ENCODE measurements at places on chromosomes 4 and X.

DNA sequence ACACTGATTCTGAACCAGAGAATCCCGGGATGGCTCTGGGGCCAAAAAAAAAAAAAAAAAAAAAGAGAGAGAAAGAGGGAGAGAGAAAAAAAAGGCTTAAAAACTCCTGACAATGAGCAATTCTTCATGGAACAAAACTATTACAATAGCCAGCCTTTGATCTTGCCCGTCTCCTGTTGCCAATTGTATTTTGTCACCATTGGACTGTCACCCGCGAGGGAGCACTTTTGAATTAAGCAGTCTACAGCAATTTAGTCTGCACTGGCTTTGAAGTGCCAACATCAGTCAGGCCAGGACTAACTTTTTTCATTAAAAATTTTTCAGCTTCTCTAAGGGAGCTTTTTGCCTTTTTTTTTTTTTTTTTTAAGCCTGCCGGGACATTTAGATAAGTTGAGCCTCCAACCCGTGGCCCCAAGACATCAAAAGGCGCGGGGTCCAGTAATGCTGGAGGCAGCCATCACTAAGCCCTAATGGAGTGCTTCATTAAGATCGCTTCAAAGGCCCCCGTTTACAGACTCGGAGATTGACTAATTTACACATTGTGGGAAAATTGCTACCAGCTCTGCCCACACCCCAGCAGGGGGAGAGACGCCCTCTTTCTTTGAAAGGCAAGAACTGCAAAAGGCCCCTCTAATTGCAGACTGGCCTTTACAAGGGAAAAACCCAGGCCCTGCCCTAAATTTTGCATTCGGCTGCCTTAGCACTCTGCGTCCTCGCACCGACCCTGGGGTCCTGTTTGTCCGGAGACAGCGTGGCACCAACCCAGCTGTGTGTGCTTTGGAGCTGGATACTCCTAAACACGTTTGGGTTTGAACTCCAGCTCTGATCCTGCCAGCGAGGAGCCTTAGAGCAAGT, 98.1 kb upstream of the MSX1 start:
- no peak for DNase-seq

- no peak for DNase-seq
Observed at GRCh38 chr4:120293341-120293740, 226.7 kb upstream of the MAD2L1 start.

GRCh38 chr4:185280608-185281007, 71.2 kb downstream of the SNX25 start:
- no peak for DNase-seq

- no peak for DNase-seq
Observed at GRCh38 chr4:100311181-100311580, 120.9 kb upstream of the DDIT4L start.

- DNase-seq: no peak
Observed at GRCh38 chr4:15668566-15669435, 12.8 kb upstream of the FAM200B start.

DNA sequence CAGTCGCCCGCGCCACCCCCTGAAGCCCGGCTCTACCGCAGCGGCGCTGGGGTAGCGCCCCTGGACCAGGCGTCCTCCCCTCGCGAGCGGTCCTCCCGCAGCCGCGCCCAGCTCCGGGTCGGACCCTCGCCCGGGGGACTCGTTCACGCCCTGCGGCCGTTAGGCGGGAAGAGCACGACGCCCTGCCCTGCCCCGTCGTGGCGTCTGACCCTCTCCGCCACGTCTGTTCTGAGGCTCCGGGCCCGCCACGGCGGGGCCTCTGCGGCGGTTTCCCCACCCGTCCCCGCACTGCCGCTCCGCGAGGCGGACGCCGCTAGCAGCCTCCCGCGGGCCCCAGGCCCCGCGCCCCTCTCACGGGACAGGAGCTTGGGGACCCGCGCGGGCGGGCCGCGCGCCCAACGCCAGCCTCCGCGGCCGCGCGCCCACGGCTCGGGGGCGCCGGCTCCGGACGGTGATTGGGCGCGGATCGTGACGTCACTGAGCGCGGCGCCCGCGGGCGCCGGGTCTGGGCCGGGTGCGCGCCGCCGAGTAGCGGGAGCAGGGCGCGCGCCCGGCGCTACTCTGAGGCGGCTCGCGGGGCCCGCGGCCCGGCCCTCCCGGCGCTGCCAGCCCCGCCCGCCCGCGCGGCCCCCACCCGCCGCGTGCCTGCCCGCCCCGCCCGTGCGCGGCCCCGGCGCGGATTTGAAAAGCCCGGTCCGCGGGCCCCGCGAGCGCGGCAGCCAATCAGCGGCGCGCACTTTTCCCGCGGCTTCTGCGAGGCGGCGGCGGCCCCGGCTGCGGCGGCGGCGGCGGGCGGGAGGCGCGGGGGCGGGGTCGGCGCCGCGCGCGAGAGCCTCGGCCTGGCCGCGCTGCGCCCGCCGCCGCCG, at the start of gene NSD2:
Gene NSD2 (plus strand): TSS at position 816 of the 866 bp plus-strand sequence. CDS start 29,262 bp downstream, outside the sequence.
- peak; percentile 88 for DNase-seq

GRCh38 chr4:189092581-189092980, 848.1 kb upstream of the FRG1 start:
- DNase-seq: no peak

DNA sequence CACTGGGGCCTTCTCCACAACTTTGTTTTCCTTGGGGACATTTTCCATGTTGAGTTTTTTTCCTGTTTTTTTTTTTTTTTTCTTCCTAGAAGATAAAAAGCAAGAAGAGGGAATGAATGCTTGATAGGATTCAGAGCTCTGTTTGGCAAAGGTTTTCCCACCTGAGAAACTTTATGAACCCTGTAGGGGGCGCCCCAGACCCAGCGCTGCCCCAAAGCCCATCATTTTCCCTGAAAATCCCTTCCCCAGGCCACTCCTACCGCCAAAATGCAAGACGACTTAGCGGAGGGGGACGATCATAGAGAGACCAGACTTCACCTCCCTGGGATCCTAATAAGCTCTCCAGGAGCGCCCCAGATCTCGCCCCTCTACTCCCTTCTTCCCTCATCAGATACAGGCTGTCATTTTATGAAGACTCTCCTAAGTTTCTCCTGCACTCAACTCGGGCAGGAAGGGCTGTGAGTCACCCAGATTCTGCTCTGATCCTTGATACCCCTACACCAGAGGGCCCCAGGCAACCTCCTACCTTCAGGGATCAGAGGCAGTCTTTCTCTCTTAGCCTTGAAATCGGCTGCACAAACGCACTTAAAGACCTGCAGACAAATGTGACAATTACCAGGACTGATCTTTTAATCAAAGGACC, 1.4 kb downstream of the BEX5 start:
- peak; percentile 8 for DNase-seq

- DNase-seq: peak; percentile 6
Observed at GRCh38 chr4:152957437-152958171, 21.5 kb downstream of the FHDC1 start.

GRCh38 chrX:9526965-9527364, 62.1 kb downstream of the TBL1X start:
- no peak for DNase-seq

- no peak for DNase-seq
Observed at GRCh38 chrX:110037178-110037577, 34.3 kb downstream of the TMEM164 start.

DNA sequence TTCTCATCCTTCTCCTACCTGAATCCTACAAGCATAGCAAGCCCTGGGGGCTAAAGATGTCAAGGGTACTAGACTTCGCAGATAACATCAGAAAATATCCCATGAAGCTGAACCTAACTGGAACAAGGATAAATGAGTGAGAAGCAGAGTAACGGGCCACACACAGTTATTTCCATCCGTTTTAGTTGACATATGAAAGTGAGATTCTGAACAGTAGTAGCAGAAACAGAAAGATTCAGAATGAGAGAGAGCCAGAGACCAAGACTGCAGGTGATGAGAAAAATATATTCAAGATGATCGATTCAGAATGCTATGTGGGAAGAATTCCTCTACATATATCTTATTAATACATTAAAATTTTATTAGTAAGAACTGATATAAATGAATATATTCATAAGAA, 165.1 kb downstream of the TSPAN5 start:
- no peak for DNase-seq

DNA sequence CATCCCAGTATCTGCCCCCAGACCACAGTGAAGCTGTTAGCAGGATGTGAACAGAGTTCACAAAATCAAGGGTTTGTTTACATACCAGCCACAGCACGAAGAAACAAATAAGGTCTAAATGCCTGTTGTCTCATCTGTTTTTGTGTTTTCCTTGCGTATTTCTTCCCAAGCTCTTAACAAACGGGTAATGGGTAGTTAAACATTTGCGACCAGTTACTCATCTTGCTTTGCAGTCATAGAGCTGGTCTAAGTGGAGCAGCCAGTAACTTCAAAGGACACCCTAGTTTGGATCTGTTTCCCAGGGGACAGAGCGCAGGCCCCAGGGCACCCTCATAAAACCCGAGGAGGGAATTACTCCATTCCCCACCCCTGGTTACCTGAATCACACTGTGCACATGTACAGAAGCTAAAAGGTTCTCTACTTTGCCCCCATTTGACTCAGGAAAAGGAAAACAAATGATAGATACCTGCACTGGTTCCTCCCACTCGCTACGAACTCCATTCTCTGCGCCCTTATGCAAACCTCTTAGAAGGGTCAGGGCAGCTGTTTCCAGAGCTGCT, 68.8 kb downstream of the MAML3 start:
- DNase-seq: no peak

- peak; percentile 49 for DNase-seq
Observed at GRCh38 chr4:77433418-77433733, 172.2 kb upstream of the CXCL13 start.

DNA sequence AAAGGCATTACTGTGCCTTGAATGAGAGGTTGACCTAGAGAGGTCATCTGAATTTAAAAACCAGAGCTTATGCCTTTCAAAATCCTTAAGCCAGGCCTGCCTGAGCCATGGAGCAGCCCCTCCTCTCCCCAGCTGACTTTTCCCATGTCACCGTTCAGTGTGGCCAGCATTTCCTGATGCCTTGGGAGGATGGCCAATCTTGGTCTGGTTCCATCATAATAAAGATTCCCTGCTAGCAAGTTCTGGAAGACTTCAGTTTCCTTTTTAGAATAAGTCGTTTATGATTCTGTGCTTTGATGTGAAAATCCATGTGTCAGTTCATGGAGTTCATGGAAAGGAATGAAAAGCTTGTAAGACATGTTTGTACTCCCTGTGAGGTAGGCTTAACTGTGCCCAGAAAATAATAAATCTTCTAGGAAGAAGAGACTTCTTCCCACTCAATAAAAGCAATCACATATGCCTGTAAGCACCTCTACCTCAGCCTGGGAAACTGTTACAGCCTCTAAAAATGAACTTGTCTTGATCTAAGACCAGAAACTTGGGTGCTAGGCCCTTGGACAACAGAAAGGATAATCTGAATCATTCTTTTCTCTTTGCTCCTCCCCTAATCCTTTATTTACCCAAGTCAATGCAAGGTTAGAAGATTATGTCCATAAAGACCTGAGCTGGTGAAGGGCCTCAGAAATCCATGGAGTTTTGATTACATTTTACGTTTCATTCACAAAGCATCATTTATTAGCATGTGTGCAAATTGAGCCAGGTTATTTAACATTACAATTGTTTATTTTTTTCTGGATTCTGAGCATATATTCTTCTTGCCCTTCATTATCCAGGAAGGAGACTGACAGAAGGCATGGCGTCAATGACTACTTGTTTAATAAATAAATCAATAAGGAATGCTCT, 84.0 kb upstream of the TBC1D9 start:
- DNase-seq: no peak

- peak; percentile 48 for DNase-seq
Observed at GRCh38 chr4:110197529-110198042, 829 bp downstream of the ELOVL6 start.

GRCh38 chr4:76544725-76545124, 109.7 kb downstream of the SHROOM3 start:
- no peak for DNase-seq

GRCh38 chr4:56671860-56672259, 9.2 kb downstream of the HOPX start:
- no peak for DNase-seq

DNA sequence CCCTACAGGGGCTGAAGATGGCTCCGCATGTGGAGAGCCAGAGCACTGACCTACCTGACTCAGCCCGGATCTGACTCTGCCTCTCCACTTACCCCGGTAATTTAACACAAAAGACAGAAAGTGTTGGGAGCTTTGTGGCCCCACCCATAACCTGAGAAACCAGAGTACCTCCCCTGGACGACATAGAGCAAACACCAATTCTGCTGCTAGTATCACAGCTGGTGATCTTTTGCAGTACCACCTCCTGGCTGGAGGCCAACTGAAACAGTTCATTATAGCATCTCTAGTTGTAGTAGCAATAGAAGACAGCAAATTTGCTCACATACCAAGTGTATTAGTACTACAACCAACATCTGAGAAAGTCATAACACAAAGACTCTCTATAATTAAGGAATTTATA, 443.9 kb downstream of the KLHL4 start:
- no peak for DNase-seq

DNA sequence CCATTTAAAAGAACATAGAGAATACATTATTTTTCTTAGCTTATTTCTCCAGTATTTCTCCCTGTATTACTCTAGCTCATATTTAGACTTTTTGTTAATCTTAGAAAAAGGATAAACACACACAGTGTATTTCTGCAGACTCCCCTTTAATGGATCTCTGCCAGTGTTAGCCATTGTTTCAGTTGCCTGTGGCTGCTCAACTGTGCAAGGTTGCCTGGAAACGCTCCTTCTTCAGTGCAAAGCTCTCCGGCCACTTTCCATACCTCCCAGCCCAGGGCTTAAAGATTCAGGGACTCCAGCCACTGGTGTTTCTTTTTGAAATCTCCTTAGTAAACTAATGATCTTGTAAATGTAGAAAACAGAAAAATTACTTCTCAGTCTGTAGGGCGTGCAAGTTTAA, 104.9 kb downstream of the SLIT2 start:
- no peak for DNase-seq

GRCh38 chr4:37994569-37994968, 34.4 kb downstream of the PTTG2 start:
- no peak for DNase-seq

DNA sequence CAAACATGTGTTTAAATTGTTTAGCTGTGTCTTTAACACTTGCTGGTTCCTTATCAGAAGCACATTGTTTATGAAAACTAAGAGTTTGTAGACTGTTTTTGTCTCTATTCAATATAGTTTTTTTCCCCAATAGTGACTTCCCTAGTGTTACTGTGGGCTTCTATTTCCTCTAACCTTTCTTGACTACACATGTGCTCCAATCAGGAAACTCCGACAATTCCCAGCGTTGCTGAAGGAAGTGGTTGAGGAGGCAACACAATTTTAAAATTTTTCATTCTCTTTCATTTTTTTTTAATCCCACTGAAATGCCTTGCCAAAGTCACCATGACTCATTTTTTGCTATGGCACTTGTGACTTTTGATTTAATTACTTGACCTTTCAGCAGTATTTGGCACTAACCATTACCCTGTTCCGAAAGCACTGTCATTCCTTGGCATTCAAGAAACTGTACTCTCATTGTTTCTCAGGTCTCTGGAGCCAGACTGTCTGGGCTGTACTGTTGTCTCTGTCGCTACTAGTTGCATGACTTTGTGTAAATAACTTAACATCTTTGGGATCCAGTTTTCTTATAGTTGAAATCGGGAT, 67.6 kb upstream of the FREM3 start:
- DNase-seq: no peak

- no peak for DNase-seq
Observed at GRCh38 chr4:3872834-3873313, 106.7 kb downstream of the ADRA2C start.

GRCh38 chrX:42220083-42220482, 296.7 kb upstream of the CASK start:
- DNase-seq: no peak

- no peak for DNase-seq
Observed at GRCh38 chrX:123917069-123917468, 44.4 kb upstream of the STAG2 start.

- no peak for DNase-seq
Observed at GRCh38 chr4:169342906-169343564, 72.3 kb upstream of the SH3RF1 start.

GRCh38 chr4:55925241-55925640, 23.5 kb upstream of the CEP135 start:
- DNase-seq: no peak
